T47D (cell line): ENCODE measurements at places on chromosomes 3 and 15.
A peak's percentile ranks its signal among the peaks of the same experiment; 100 is the strongest.

DNA sequence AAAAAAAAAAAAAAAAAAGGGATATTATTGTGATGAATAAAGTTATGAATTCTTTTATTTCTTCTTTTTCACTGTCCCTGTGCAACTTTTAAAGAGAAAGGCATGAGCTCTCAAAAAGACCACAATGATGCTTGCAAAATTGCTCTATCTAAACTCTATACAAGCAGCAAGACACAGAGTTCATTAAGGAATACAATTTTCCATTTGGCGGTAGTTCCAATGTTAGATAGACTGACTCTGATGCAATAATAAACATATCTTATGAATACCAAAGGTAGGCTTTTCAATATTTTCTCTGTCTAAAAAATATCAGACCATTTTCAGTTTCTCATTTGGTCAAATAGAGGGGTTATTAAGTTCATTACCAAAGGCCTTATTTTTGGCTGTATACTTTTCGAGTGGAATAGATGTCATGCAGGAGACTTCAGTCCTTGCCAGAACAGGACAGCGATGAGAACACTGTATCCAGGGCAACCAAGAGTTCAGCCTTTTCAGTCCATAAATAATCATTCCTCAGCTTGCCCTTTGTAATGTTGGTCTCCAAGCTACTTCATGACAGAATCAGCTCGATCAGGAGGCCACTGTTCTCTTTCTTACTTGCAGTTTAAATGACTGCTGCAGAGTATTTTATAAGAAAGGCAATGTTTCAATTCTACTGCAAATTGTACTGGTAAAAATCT lies 162.9 kb upstream of the FAM3D start:
- no peak for DNase-seq

GRCh38 chr3:73674280-73674679 lies 49.5 kb upstream of the PDZRN3 start:
- DNase-seq, result no peak

DNA sequence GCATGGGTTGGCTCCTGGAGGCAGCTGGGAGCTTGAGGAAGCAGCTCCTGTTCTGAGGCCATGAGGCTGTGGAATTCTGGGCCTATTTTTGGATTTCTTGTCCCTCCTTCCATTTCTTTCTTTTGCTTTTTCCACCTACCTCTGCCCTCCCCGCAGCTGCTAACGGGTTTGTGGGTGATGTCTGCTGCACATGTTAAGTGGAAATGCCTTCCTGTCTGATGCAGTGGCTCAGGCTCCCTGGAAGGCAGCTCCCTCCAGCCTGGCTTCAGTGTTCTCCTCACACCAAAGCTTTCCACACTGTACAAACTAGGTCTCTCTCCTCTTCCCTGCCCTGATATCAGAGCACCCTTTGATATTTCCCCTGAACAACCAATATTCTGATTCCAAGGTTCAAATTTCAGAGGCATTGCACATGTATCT lies 33.8 kb upstream of the ESYT3 start:
- DNase-seq, result no peak

DNA sequence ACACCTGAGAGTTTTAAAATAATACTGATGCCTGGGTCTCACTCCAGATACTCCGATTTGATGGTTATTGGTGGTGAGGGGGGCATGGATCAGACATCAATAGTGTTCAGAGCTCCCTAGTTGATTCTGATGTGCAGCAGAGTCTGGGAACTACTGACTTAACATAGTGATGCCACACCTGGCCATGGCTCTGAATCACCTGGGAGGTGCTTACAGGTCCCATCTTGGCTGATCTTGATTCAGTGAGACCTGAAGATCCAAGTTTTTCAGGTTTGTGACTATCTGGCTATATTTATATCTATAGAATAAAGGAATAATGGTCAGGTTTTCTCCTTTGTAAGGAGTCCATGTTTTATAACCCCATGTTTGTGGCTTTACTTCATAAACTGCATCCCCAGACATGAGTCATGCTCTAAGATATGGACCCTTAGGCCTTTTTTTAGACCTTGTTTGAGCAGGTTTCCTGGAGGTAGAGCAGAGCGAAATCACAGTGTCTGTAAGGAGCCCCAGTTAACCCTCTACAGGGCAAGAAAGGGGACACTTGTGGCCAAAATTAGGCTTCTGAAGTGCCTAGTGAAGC lies 101.4 kb downstream of the LARS2 start:
- no peak for DNase-seq

- no peak for DNase-seq
Observed at GRCh38 chr3:51945031-51945840, 3.1 kb downstream of the PARP3 start.

GRCh38 chr15:84842781-84843180 lies 25.6 kb downstream of the ALPK3 start:
- no peak for DNase-seq

GRCh38 chr15:70033109-70033508 lies 64.6 kb downstream of the TLE3 start:
- DNase-seq, result no peak

GRCh38 chr15:98776607-98777281 lies 128.4 kb downstream of the IGF1R start:
- DNase-seq, result peak; percentile 72

DNA sequence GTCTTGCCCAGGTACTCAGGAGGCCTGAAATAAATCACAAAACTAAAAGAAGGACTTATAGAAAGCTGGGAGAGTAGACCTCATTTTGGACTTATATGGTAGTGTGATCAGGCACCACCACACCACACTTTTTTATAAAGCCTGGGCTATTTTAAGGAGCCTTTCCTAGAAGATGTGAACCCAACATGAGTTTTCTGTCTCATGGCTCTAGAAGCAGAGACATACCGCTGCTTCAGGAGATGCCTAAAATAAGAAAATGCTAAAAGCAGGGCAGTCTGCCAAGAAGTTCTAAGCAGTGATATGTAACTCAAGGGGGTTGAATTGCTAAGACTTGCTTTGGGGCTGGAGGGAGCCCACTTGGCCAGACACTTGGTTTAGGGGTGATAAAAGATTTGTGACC lies 49.6 kb downstream of the SUMF1 start:
- DNase-seq, result no peak

DNA sequence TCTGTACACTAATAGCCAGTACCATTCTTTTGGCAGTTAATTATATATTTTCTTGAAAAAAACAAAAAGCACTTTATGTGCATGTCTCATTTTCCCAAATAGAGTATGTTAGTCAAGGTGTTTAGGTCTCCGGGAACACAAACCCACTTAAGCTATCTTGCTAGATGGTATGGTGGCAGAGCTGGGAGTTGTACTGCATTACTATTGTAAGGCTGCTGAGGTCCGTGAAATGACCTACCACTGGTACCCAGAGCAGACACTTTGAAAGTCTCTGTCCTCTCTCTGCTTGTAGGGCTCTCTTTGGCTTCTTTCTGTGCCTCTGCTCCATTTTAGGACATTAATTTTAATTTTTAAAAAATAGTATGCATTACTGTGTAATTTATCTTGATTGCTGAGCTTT lies 8.8 kb downstream of the TMOD3 start:
- no peak for DNase-seq

- DNase-seq, result no peak
Observed at GRCh38 chr3:177977381-177978158, 558.7 kb upstream of the KCNMB2 start.

DNA sequence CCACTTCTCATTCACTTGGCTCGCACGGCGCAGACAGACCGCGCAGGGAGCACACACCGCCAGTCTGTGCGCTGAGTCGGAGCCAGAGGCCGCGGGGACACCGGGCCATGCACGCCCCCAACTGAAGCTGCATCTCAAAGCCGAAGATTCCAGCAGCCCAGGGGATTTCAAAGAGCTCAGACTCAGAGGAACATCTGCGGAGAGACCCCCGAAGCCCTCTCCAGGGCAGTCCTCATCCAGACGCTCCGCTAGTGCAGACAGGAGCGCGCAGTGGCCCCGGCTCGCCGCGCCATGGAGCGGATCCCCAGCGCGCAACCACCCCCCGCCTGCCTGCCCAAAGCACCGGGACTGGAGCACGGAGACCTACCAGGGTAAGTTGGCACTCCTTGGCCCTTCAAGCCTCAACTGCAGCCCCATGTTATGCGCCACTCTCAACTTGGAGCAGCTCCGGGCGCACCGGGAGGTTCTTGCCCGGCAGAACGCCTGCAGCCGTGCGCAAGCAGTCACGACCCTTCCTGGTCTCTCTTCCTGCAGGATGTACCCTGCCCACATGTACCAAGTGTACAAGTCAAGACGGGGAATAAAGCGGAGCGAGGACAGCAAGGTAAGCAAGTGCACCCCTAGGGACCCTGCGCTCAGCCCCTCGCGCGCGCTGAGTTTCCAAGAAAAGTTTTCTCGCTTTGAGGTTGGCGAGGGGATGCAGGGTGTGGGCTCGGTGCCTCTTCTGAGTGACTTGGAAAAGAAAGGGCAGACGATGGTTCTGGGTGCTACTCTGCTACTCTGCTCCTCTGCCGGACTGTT lies at the start of gene BHLHE40:
TSS of gene BHLHE40 (plus strand) at position 10 of the 801 bp plus-strand sequence. CDS start at position 292, 282 bp downstream.
- DNase-seq, result peak; percentile 30

- DNase-seq, result no peak
Observed at GRCh38 chr15:85562824-85563223, 182.4 kb downstream of the AKAP13 start.

- DNase-seq, result no peak
Observed at GRCh38 chr3:108200578-108200977, 21.6 kb downstream of the IFT57 start.

GRCh38 chr15:52790169-52790708 lies at the start of gene ONECUT1:
Gene ONECUT1, minus strand, starts transcription at chr15:52790336. Its CDS starts 452 bp downstream, at chr15:52789884.
- DNase-seq, result peak; percentile 89

DNA sequence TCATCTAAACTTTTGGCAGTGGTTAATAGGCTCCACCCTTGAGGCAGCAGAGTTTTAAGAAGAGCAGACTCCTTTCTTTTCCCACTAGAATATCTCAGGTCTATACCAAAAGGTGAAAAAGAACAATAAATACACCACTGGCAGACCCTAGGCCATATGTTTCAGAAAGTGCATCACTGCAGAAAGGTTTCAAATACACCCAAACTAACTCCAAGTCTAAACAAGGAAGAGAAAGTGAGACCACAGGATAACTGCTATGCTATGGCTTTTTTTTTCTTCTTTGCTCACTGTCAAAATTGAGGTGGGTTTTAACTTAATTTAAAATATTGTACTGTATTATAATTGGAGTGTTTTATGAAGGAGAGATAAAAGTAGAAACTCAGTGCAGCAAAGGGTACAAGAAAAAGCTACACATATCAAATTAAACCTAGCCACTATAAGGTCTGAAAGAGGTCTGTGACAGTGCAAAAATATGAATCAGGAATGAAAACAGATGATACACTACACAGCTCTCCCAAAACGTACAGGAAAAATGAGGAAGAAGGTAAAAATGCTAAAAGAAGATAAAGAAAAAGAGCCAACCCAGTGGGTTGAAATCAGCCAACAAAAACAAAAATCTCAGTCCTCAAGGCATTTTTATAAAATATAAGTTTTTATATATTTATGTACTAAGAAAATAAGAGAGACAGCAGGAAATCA lies 8.4 kb downstream of the SNX4 start:
- DNase-seq, result no peak

GRCh38 chr3:14123308-14124222 lies 1.1 kb downstream of the CHCHD4 start:
- no peak for DNase-seq

DNA sequence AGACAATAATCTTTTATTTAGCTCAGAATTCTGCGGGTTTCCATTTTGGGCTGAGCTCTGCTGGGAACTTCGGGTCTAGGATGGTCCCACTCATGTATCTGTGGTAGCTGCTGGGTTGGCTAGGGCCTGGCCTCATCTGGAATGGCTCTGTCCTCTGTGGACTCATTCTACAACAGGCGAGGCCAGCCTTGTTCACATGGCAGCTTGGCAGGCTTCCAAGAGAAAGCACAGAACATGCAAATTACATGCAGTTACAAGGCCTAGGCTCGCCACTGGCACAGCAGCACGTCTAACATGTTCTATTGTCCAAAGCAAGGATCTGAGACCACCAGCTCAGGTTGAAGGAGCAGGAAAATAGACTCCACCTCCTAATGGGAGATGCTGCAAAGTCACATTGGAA lies 431.4 kb downstream of the PDCD6IP start:
- DNase-seq, result no peak

- no peak for DNase-seq
Observed at GRCh38 chr3:107188262-107188661, 189.0 kb upstream of the CCDC54 start.

- no peak for DNase-seq
Observed at GRCh38 chr15:33730815-33731214, 237.5 kb upstream of the CHRM5 start.

DNA sequence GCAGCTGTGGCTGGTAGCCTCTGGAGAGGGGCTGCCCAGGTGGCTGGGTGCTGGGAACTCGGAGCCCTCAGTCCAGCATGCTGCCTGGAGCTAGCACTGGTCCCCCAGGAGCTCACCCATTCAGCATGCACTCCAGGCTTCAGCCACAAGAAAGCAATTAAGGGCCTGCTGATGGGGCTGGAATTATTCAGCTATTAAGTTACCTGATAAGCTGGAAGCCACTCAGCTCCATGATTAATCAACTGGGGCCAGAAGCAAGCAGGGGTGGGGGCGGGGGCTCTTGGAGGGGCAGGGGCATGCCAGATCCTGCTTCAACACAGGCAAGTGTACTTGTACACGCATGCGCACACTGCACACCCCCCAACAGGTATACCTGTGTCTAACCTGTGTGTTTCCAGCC lies 22.1 kb upstream of the TMEM115 start:
- DNase-seq, result no peak

DNA sequence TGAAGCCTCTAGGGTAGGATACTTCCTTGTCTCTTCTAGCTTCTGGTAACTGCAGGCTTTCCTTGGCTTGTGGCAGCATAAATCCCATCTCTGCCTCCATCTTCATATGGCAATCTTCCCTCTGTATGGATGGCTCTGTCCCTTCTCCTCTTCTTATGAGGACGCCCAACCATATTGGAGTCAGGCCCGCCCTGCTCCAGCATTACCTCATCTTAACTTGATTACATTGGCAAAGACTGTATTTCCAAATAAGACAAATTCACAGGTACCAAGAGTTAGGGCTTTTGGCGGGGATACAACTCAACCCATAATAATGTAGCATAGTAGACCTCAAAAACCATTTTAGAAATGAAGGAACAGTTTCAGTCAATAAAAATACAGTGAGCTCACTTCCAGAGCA lies 75.4 kb downstream of the BDH1 start:
- no peak for DNase-seq

- DNase-seq, result no peak
Observed at GRCh38 chr3:143597774-143598652, 250.3 kb downstream of the SLC9A9 start.

- peak; percentile 82 for DNase-seq
Observed at GRCh38 chr3:141875893-141876380, 506 bp upstream of the ATP1B3 start.

- no peak for DNase-seq
Observed at GRCh38 chr3:3737531-3737930, 61.7 kb upstream of the LRRN1 start.

DNA sequence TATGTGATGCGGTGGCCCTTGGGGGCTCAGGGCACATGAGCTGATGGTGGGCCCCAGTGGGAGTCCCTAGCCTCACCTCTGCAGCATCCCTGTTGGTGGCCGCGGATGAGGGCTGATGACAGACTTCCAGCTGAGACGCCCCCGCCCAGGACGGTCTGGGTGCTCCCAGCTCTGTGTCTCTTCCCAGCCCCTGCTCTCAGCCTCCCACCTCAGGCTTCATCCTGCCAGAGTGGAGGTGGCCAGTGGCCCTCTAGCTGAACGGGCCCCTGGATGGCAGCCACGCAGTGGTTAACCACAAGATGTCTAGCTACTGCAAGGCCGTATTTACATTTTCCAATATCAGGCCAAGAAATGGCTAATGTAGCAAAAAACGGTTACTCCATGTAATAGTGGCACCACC lies 205.3 kb upstream of the LINGO1 start:
- no peak for DNase-seq
